ENCODE measurements at places on chromosomes 13 and 19.

DNA sequence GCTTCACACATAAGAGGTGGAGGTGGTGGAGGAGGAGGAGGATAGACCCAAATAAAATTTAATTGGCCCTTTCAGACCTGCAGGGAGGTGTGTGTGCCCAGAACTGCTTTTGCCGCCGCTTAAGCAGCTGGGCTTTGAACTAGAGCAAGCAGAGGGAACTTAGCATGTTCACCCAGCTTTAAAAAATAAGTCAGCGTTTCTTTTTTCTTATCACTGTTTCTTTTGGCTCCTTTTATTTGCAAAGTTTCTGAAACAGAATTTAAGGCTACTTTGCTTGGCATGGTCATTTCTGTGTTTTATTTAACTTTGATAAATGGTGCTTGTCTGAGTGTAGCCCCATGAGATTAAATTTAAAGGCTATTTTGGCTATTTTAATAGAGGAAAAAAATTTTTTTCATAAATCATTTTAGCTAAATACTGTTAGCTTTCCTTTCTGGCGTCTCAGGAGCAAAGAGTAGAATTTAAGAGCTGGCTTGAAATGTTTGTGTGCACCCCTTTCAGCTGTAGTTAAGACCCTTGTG, 43.3 kb upstream of the RNF113B start:
- no peak for DNase-seq

GRCh38 chr13:110722971-110723370, 9.5 kb downstream of the ING1 start:
- DNase-seq = no peak

- no peak for DNase-seq
Observed at GRCh38 chr19:35521124-35521743, 6.9 kb downstream of the SBSN start.

GRCh38 chr13:23609874-23610576, 39.8 kb downstream of the TNFRSF19 start:
- DNase-seq = no peak

DNA sequence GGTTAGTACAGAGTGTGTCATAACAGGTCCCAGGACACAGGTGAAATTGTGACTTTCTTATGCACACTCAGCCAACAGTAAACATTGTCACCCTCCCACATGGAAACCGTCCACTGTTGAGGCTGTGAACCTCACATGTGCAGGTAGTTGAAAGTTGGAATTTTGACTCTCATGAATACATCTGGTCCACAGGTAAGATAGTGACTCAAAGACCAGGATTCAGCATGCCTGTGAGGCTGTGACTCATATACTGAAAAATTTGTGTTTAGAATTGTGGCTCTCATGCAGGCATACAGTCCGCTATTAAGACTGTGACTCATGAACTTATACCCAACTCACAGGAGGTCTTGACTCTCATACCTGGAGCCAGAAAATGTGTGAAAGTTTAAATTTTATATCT, 67.8 kb downstream of the ZNF728 start:
- no peak for DNase-seq

DNA sequence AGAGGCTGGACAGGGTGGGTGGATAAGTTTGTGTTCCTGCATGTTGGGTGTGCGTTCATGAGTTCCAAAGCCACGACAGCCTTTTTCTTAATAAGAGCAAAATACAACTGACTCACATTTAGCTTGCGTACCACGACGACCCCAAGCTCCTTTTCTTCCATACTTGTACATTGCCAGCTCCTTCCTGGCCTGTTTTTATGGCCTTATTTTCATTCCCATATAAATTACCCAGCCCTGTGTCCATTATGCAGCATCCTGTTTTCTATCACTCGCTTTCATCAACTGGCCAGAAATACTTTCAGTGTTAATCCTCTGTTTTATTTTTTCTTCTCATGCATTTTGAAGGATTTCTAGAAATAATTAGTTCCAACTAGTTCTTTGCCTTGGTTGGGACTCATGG, 499.1 kb downstream of the FOXO1 start:
- DNase-seq = no peak

GRCh38 chr13:25879466-25879865, 172.3 kb downstream of the SHISA2 start:
- DNase-seq = no peak

GRCh38 chr19:55165952-55166529, 372 bp downstream of the DNAAF3 start:
- DNase-seq = peak; percentile 85

- peak; percentile 73 for DNase-seq
Observed at GRCh38 chr13:113656003-113656588, 1.9 kb downstream of the ATP4B start.

DNA sequence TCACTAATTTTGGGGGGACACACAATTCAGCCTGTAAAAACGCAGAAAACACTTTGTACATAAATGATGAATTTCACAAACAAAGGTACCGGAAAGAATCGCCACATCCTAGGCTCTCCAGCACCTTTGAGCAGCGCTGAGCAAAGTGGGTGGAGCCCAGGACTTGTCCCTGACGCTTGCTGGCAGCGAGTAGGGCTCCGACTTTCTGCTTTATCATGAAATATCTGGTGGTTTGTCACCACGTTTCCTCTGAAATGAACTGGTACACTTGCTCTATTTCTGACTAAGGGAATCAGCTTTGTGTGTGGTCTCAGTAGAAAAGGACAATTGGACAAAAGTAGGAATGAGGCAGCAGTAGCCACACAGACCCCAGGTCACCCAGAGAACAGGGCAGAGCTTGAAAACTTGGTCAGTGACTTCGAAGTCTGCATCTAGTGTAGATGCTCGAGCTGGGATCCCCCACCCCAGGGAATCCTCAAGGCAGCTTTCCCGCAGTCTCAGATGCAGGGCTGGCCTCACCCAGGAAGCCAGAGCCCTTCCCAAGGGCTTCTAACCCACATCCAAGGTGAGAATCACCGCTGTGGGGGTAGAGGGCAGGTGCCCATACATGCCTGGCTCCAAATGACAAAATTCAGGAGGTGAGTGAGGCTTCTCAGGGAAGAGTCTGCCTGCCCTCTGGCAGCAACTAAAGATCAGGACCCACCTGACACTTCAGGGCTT, 85.3 kb upstream of the SOX1 start:
- DNase-seq = peak; percentile 22

DNA sequence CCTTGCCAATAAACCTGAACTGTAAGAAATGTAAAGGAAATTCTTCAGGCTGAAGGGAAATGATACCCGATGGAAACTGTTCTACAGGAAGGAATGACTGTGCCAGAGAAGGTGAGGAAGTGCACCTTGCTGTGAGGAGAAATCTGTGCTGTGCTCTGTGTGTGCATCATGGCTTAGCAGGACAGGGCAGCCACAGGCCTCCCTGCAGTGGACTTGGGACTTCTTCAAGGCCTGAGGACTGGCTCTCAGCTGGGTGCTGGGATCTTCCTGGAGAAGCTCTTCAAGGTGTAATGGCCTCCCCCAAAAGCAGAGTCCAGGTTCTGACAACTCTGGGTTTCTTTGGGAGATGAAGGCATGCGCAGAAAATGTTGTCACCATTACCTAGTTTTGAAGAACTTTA, 145.1 kb downstream of the UQCRFS1 start:
- DNase-seq = no peak

- DNase-seq = no peak
Observed at GRCh38 chr13:77168237-77168636, 141.3 kb upstream of the FBXL3 start.

- DNase-seq = no peak
Observed at GRCh38 chr19:39325778-39326665, 5.4 kb upstream of the LRFN1 start.

DNA sequence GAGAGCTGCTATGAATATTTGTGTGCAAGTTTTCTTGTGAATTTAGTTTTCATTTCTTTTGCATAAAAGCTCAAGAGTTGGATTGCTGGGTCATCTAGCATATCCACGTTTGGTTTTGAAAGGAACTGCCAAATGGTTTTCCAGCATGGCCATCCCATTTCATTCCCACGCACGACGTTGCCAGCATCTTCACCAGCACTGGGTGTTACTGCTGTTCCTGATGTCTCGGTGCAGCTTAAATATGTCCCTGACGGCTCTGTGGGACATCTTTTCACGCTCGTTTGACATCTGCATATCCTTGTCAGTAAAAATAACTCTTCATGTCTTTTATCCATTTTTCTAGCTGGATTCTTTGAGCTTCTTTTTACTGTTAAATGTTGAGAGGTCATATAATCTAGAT, 123.7 kb downstream of the ATP11A start:
- no peak for DNase-seq

DNA sequence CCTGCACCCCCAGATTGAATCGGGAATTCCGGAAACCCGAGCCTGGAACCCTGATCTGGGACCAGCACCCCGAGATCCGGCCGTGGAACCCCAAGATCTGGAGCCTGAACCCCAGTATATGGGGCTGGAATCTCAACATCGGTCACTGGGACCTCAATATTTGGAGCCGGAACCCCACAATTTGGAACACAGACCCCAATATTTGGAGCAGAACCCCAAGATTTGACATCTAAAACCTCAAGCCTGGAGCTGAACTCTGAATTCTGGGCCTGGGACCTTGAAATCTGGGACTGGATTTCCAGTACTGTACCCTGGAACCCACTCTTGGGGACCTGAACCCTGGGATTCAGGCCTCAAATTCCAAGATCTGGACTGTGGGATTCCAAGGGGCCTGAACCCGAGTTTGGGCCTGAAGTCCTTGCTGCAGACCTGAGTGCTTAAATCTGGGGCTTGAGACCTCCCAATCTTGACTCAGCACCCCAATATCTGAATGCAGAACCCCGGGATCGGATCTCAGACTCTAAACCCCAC, 629 bp downstream of the LRFN3 start:
- no peak for DNase-seq

DNA sequence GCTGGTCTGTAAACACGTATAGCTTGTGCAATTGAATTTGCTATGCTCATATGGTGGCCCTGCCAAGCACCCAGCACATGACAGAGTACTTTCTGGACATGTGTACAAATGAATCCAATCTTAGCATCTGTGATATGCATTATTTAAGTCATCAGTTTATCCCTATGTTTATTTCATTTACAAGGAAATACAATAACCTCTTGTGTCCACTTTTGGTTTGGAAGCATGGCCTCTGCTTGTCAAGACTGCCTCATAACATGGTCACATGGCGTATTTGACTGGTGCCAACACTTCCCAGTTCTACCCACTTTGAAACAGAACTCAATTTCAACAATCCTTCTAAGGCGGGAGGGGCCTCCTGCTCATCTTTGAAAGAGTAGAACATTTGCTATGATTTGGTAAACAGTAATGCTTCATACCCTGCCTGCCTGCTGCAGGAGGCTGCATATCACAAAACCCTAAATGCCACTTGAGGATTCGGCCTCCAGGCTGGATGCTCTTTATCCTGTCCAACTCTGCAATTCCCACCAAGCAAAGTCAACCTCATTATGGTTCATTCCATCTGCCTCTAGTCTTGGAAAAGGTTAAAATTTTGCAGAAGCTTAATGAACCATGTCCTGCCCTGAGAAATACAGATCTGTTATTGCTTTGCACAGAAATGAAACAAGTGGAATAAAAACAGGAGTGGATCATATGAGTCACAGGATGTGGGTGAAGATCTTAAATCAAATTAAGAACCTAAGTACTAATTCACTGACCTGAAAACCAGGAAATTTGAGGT, 151.3 kb downstream of the CYSLTR2 start:
- peak; percentile 14 for DNase-seq

DNA sequence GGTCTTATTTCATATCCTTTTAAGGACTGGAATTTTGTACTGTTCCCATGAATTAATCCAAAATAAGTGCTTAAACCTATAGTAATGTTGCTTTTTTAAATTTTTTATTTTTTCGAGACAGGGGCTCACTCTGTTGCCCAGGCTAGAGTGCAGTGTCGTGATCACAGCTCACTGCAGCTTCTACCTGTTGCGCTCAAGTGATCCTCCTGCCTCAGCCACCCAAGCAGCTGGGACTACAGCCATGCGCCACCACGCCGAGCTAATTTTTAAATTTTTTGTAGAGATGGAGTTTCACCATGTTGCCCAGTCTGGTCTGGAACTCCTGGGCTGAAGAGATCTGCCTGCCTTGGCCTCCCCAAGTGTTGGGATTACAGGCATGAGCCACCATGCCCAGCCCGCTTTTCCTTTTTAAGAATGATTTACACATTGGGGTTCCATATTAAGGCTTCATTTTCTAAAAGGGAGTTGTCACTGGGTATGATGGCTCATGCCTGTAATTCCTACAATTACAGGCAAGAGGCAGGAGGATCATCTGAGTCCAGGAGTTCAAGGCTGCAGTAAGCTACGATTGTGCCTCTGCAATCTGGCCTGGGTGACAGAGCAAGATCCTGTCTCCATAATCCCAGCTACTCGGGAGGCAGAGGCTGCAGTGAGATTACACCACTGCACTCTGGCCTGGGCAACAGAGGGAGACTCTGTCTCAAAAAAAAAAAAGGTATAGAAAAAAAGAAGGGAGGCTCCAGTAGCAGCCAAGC, 28.3 kb upstream of the AKT2 start:
- DNase-seq = no peak

DNA sequence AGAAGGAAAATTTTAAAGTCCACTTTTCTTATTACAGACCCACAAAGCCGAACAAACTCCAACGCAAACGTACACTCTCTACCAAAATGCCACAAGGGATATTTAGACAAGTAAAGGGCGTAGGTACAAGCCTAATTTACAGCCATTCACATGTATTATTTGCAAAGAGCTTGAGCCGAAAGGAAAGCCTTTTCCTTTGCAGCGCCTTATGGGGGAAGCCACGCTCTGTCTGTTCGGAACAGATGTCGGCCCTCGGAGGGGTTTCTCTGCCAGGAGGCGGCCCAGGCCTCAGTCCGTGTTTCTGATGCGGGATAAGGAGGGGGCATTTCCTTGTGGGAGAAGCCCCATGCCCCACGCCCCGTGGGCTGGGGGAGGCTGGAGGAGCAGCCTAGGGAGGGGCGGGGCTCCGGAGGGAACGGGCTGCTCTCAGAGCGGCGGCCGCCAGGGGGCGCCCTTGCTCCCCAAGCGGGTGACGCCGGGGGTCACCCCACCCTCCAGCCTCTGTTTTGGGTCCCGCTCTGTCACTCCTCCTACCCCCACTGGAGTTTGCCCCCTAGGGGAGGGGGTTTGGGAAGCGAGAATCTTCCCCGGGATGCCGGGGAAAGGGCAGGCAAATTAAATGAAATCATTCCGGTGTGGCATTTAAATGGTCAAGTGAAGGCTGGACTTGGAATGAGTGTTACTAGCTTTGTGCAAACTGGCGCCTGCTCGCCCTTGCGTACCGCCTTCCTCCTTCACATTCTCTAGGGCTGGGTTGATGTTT, 2.9 kb downstream of the HTR2A start:
- peak; percentile 87 for DNase-seq

DNA sequence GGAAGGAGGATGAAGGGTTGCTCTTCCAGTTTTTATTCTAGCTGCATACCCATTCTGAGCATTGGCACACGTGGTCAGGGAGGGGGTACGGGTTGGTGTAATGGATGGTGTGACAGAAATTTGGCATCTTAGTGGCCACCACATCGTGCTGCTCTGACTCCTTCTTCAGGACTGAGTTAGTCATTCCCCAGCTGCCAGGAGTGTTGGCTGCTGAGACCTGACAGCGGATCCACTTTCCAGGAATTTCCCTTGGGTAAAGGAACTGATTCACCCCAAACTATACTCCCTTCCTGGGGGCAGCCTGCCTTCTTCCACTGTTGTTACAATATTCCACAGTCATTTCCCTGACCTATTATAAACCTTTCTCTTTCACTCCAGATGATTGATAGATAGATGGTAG, 595.5 kb upstream of the KLHL1 start:
- DNase-seq = no peak
